ENCODE measurements at places on chromosomes 12 and 14. TPM values are rescaled to one million over a fixed set of nuclear protein-coding genes. Genes with fewer than 3 reads are reported as not detected.

The C12orf54 gene
- not detected for total RNA-seq

The LHX5 gene
- total RNA-seq: not detected

DNA sequence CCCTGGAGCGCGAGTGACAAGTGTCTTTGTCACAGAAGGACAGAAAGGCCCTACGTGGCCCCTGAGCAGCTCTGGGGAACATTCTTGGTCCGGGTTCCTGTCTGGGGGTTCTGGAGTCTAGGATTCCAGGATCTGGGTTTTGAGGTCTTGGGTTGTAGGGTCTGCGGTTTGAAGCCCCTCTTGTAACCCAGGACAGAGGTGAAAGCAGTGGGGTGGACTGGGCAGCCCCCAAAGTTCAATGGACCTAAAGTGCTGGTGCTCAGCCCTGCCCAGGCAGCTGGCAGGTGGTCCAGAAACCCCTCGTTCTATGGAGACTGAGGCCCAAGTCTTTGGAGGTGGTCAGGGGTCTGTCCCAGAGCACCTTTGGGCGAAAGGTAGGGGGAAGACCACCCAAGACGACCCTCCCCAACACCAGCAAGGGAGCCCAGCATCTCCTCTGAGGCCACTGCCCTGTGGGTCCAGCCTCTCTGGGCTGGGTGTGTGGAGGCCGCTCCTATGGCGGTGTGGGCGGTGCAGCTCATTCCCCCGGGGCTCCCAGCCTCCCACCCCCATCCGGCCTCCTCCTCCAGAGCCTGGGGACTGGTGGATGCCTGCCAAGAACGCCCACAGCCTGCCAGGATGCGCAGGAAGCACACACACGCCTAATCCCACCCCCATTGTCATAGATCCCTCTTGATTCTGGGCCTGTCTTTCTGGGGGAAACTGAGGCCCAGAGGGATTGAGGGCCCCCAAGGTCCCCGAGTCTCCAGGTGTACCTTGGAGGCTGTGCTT lies 30.2 kb upstream of the ANKRD9 start:
- no peaks in the 10 kb centered on the region for H3K4me1 ChIP-seq
- H3K4me3 ChIP-seq: no peak overlapping the region
- peaks cover 6% of the 10 kb centered on the region for H3K27me3 ChIP-seq
- H3K27ac ChIP-seq: no peak overlapping the region
- DNase-seq: no peak

GRCh38 chr12:58575256-58575655 lies 345.0 kb downstream of the LRIG3 start:
- peaks cover 5% of the 10 kb centered on the region for H3K4me1 ChIP-seq
- no peaks in the 10 kb centered on the region for H3K27me3 ChIP-seq
- H3K27ac ChIP-seq: no peak overlapping the region
- DNase-seq: peak; percentile 32
- H3K36me3 ChIP-seq: no peaks in the 10 kb centered on the region
- H3K4me3 ChIP-seq: no peak overlapping the region

- peaks cover 32% of the 10 kb centered on the region for H3K4me1 ChIP-seq
- no peak overlapping the region for H3K4me3 ChIP-seq
- peak overlapping the region; percentile 86 for H3K27ac ChIP-seq
- H3K36me3 ChIP-seq: no peaks in the 10 kb centered on the region
- H3K27me3 ChIP-seq: no peaks in the 10 kb centered on the region
Measured at GRCh38 chr14:76918782-76919394, 92.7 kb downstream of the LRRC74A start.

GRCh38 chr14:73824127-73824526 lies 27.5 kb upstream of the PTGR2 start:
- no peaks in the 10 kb centered on the region for H3K36me3 ChIP-seq
- peaks cover 2% of the 10 kb centered on the region for H3K4me1 ChIP-seq
- DNase-seq: no peak
- H3K27ac ChIP-seq: no peak overlapping the region

DNA sequence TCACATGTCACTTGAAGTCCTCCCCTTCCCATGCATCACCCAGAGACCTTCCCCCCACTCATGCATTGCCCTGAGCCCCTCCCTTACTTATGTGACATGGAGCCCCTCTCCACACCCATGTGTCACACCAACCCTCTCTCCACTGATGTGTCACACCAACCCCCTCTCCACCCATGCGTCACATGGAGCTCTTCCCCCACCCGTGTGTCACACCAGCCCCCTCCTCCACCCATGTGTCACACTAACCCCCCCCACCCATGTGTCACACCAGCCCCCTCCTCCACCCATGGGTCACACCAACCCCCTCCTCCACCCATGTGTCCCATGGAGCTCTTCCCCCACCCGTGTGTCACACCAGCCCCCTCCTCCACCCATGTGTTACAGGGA lies 30.4 kb downstream of the RTL1 start:
- no peak for DNase-seq
- no peaks in the 10 kb centered on the region for H3K27me3 ChIP-seq
- no peaks in the 10 kb centered on the region for H3K4me1 ChIP-seq
- H3K36me3 ChIP-seq: no peaks in the 10 kb centered on the region

DNA sequence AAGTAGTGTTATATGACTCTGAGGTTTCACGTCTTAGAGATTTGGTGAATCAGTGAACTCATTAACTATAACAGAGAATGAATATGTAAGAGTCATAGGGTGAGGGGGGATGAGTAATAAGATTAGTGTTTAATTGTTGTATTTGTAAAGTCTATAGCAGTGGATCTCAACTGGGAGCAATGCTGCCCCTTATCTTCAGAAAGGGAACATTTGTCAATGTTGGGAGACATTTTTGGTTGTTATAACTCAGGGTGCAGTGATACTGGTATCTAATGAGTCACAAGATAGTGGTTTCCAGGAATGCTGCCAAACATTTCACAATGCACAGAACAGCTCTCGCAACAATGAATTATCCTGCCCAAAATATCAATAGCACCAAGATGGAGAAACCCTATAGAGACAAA lies 1193.7 kb downstream of the GALC start:
- H3K36me3 ChIP-seq: no peaks in the 10 kb centered on the region
- no peak for DNase-seq
- no peaks in the 10 kb centered on the region for H3K27me3 ChIP-seq
- H3K4me1 ChIP-seq: no peaks in the 10 kb centered on the region
- H3K27ac ChIP-seq: no peak overlapping the region
- H3K4me3 ChIP-seq: no peak overlapping the region

DNA sequence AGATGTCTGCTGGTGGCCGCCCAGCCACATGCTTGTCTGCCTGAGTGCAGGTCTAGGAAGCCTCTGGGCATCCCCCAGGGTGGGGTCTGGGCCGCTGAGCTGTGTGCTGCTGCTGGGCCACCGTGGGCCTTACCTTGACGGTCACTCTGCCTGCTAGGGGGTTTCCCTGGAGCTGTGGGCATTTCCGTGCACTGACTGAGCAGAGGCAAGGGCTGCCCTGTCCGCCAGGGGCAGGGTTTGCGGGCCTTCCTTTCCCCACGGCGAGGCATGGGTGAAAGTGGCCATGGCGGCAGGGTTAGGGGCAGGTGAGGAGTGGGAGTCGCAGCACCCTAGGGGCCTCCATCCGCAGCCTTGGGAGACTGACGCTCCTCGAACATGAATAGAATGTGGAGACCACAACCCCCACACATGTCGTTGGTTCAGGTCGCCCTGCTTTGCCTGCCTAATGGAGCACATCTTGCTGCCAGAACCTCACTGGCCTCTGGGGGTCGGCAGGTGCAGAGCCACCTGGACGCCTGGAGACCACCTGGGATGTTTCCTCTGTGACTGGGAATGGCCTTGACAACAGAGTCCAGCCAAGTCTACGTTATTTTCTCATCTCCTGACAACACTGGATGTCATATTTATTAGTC lies 2.5 kb downstream of the ZBTB42 start:
- H3K27ac ChIP-seq: no peak overlapping the region
- no peak overlapping the region for H3K4me3 ChIP-seq
- peaks cover 5% of the 10 kb centered on the region for H3K4me1 ChIP-seq
- H3K27me3 ChIP-seq: no peaks in the 10 kb centered on the region
- no peak for DNase-seq

Data from endothelial cell of umbilical vein (primary cell).